ENCODE measurements at places on chromosomes 6 and 20. TPM values are rescaled to one million over a fixed set of nuclear protein-coding genes. Genes with fewer than 3 reads are reported as not detected.
A peak's percentile ranks its signal among the peaks of the same experiment; 100 is the strongest.

Gene LRFN2
- total RNA-seq: 0.14 TPM

Gene FAM83D
- total RNA-seq: 12.6 TPM

Gene FERMT1
- total RNA-seq: 8.4 TPM

Gene PPP1R16B
- not detected for total RNA-seq

Gene DAAM2
- total RNA-seq: 6.3 TPM

Gene GSTA1
- 25.8 TPM for total RNA-seq

Gene MEP1A
- total RNA-seq: 4.1 TPM

Gene KIAA1755
- 0.29 TPM for total RNA-seq

Gene C6orf132
- 11.8 TPM for total RNA-seq

Gene TNF
- not detected for total RNA-seq

Gene ECT2L
- not detected for total RNA-seq

Gene C6orf15
- not detected for total RNA-seq

Gene HRH3
- total RNA-seq: not detected

Gene COL21A1
- 20.5 TPM for total RNA-seq

DNA sequence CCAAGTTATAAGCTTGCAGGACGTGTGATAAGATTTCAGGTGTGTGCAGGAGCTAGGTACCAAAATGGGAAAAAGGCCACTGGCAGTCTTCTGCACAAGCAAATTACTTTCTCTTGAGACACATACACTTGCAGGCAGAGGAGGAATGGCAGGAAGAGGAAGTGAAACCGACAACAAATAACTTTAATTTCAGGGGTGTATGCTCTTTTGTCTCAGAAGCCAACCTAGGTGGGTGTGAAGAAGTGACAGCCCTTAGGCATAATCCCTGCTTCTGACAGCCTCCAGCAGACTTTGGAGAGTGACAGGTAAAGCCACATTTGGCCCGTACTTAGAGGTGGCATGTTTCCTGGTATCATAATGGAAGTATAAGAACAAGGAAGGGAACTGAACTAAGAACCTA is 118.8 kb upstream of the TRAF3IP2 start:
- no peaks in the 10 kb centered on the region for H3K27me3 ChIP-seq
- peaks cover 6% of the 10 kb centered on the region for H3K36me3 ChIP-seq
- H3K4me1 ChIP-seq: peaks cover 2% of the 10 kb centered on the region
- no peak for DNase-seq

DNA sequence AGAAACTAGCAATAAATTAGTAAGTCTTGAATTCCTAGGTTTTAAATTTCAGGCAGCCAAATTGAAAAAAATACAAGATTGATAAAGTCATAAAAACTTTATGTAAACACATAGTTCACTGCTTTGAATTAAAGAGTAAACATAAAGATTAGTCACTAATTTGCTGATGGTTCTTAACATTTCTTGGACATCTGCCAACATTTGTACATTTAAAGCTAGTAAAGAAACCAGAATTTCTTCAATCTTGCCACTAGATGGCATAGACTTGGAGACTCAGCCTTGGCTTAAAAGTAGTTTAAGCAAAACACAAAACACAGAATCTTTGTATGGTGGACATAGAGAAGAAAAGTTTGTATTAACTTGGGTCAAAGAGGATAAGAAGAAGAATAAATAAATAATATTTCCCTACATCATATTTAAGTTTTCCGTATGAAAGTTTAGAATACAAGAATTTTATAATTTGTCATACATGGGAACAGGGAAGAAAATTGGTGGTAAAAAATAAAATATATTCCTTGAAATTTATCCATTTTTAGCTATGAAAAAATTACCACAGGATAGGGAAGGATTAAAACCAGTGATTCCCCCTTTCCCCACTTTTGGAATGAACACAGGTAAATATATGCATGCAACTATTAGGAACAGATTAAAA is 41.7 kb upstream of the FAM135A start:
- H3K36me3 ChIP-seq: no peaks in the 10 kb centered on the region
- H3K4me3 ChIP-seq: no peak overlapping the region
- DNase-seq: no peak
- H3K4me1 ChIP-seq: peaks cover 4% of the 10 kb centered on the region
- H3K27ac ChIP-seq: no peak overlapping the region
- H3K27me3 ChIP-seq: no peaks in the 10 kb centered on the region

DNA sequence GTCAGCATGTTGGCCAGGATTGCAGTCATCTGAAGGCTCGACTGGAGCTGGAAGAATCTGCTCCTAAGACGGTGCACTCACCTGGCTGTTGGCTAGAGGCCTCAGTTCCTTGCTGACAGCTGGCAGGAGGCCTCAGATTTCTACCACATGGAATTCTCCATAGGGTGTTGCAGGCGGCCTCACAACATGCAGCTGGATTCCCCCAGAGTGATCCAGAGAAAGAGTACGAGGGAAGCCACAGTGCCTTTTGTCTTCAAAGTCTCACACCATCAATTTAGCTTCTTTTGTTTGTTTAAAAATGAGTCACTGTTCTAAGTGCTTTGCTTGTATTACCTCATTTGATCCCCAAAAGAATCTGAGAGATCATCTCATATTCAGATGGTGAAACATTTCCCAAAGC is 65.5 kb upstream of the FYN start:
- peaks cover under 1% of the 10 kb centered on the region for H3K27me3 ChIP-seq
- H3K4me3 ChIP-seq: no peak overlapping the region
- no peak for DNase-seq
- H3K4me1 ChIP-seq: no peaks in the 10 kb centered on the region

DNA sequence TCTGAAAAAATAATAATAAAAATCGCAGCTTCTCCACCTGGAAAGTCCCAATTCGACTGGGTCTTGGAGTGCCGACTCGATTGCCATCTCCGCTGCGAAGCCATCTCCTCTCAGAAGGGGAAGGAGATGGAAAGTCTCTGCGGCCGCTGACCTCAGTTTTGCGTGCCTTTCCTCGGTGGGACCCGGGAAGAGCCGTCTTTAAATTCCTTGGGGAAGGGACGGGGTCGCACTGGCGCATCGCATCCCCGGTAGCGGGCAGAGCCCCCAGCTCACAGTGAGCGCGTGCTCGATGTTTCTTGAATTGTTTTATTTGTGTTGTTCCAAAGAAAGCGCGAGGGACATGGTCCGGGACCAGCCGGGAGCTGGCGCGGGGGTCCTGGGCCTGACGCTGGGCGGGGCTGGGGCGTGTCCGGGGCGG is 270 bp upstream of the TIAM2 start:
- DNase-seq: no peak
- no peaks in the 10 kb centered on the region for H3K36me3 ChIP-seq
- peaks cover 46% of the 10 kb centered on the region for H3K27me3 ChIP-seq
- peak overlapping the region; percentile 76 for H3K4me3 ChIP-seq
- peaks cover 12% of the 10 kb centered on the region for H3K4me1 ChIP-seq

GRCh38 chr6:13117570-13117969 is 210.8 kb downstream of the TBC1D7 start:
- no peak overlapping the region for H3K4me3 ChIP-seq
- H3K27ac ChIP-seq: no peak overlapping the region
- H3K4me1 ChIP-seq: peaks cover 10% of the 10 kb centered on the region
- no peak for DNase-seq
- H3K27me3 ChIP-seq: peaks cover 6% of the 10 kb centered on the region
- no peaks in the 10 kb centered on the region for H3K36me3 ChIP-seq

- no peaks in the 10 kb centered on the region for H3K27me3 ChIP-seq
- H3K4me1 ChIP-seq: peaks cover 40% of the 10 kb centered on the region
- no peak overlapping the region for H3K27ac ChIP-seq
- no peak for DNase-seq
- no peaks in the 10 kb centered on the region for H3K36me3 ChIP-seq
These were observed 459.2 kb upstream of the SOX4 start for GRCh38 chr6:21134356-21134755.

GRCh38 chr6:167267921-167268401 is 23.2 kb upstream of the UNC93A start:
- DNase-seq: no peak
- no peaks in the 10 kb centered on the region for H3K36me3 ChIP-seq
- H3K27me3 ChIP-seq: no peaks in the 10 kb centered on the region
- H3K27ac ChIP-seq: peak overlapping the region; percentile 95
- peaks cover 55% of the 10 kb centered on the region for H3K4me1 ChIP-seq

DNA sequence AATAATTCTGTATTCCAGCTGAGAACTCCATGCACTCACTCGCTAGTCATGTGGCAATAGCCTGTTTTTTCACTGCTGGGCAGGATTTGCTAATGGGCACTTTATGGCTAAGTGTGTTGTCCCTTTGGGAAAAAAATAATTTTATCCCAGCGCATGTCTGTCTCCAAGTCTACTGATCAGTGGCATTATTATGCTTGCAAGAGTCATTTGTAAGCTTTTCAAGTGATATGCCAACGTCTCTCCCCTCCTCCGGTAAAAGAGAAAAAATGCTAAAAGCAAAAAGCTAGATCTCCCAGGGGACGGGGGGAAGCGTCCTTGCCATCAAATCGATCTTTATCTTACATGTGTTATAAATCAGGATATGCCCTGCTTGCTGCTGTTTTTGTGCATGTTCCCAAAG is 407.7 kb downstream of the CDH26 start:
- H3K4me3 ChIP-seq: no peak overlapping the region
- no peak overlapping the region for H3K27ac ChIP-seq
- no peak for DNase-seq
- H3K36me3 ChIP-seq: no peaks in the 10 kb centered on the region
- H3K4me1 ChIP-seq: no peaks in the 10 kb centered on the region
- peaks cover 25% of the 10 kb centered on the region for H3K27me3 ChIP-seq

- H3K36me3 ChIP-seq: peaks cover 5% of the 10 kb centered on the region
- no peaks in the 10 kb centered on the region for H3K27me3 ChIP-seq
- H3K4me1 ChIP-seq: peaks cover 53% of the 10 kb centered on the region
- H3K4me3 ChIP-seq: no peak overlapping the region
- no peak for DNase-seq
- H3K27ac ChIP-seq: peak overlapping the region; percentile 21
These were observed 87.8 kb downstream of the CARMIL1 start for GRCh38 chr6:25366903-25367545.

- H3K27ac ChIP-seq: no peak overlapping the region
- no peak overlapping the region for H3K4me3 ChIP-seq
- peaks cover 4% of the 10 kb centered on the region for H3K4me1 ChIP-seq
- no peak for DNase-seq
- no peaks in the 10 kb centered on the region for H3K27me3 ChIP-seq
- no peaks in the 10 kb centered on the region for H3K36me3 ChIP-seq
These were observed 129.5 kb downstream of the FOXC1 start for GRCh38 chr6:1739220-1739619.

GRCh38 chr6:53236241-53236640 is 87.6 kb upstream of the GCM1 start:
- H3K27ac ChIP-seq: no peak overlapping the region
- no peaks in the 10 kb centered on the region for H3K36me3 ChIP-seq
- H3K4me3 ChIP-seq: no peak overlapping the region
- DNase-seq: no peak

DNA sequence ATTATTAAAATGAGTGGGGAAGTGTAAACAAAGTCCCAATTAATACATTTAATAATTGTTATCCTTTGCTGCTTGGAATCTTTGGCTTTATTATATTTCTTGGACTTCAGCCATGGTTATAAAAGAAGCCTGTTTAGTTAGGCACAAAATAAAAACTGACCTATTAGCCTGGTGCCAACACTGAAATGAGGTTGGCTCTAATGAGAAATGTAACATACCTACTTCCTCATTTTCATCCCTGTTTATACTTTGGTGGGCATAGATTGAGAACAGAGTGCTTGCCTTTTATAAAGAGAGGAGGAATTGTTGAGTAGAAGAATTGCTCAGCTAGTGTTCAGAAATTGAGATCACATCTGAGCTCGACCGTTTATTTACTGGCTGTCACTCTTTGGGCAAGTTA is 471.3 kb downstream of the UTRN start:
- no peak overlapping the region for H3K27ac ChIP-seq
- DNase-seq: no peak
- H3K36me3 ChIP-seq: peaks cover 23% of the 10 kb centered on the region
- no peaks in the 10 kb centered on the region for H3K27me3 ChIP-seq
- peaks cover 7% of the 10 kb centered on the region for H3K4me1 ChIP-seq
- no peak overlapping the region for H3K4me3 ChIP-seq

- no peak for DNase-seq
- peaks cover 8% of the 10 kb centered on the region for H3K4me1 ChIP-seq
- H3K27ac ChIP-seq: peak overlapping the region; percentile 24
- no peak overlapping the region for H3K4me3 ChIP-seq
These were observed 33.5 kb downstream of the FAM8A1 start for GRCh38 chr6:17633465-17634188.

- peaks cover 6% of the 10 kb centered on the region for H3K36me3 ChIP-seq
- H3K27me3 ChIP-seq: peaks cover 6% of the 10 kb centered on the region
- H3K27ac ChIP-seq: no peak overlapping the region
- peaks cover 1% of the 10 kb centered on the region for H3K4me1 ChIP-seq
- peak; percentile 24 for DNase-seq
These were observed 167.4 kb upstream of the THBS2 start for GRCh38 chr6:169420912-169421543.

DNA sequence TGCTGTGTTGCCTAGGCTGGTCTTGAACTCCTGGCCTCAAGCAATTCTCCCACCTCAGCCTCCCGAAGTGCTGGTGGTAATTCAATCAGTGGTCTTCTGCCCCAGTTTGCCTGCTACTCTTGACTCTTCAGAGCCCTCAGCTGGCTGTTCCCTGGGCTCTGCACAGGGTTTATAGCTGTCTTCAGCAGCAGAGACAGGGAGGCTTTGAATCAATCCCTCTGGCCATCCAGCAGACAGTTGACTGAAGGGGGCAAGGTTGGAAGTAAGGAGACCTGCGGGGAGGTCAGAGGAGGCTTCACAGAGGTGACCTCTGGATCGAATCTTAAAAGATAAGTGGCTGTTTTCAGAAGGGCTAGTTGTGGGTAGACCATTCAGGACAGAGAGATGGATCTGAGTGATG is 26.0 kb upstream of the KIF3B start:
- peaks cover 4% of the 10 kb centered on the region for H3K4me1 ChIP-seq
- H3K27me3 ChIP-seq: no peaks in the 10 kb centered on the region
- H3K4me3 ChIP-seq: no peak overlapping the region
- H3K27ac ChIP-seq: no peak overlapping the region

DNA sequence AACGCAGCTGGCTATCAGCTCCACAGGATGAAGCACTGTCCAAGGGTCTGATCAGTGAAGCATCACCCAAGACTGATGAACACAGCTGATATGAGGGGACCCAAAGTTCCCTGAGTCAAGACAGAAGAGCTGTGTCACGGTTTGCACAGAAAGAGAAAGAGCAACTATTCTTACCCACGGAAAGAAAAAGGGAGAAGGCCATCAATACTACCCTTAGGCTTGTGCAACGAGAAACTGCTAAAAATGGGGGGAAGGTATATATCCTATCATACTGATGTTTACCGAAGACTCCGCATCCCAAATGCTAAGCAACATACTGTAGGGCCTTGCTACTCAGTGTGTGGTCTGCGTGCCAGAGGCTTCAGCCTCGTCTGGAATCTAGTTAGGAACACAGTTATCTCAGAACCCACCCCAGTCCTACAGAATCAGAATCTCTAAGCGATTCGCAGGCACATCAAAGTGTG is 665 bp downstream of the FASTKD5 start:
- peak overlapping the region; percentile 97 for H3K27ac ChIP-seq
- peaks cover 17% of the 10 kb centered on the region for H3K4me1 ChIP-seq
- H3K36me3 ChIP-seq: peaks cover 4% of the 10 kb centered on the region
- no peaks in the 10 kb centered on the region for H3K27me3 ChIP-seq
- no peak for DNase-seq

GRCh38 chr6:89997456-89998445 is 103.5 kb downstream of the GJA10 start:
- H3K36me3 ChIP-seq: no peaks in the 10 kb centered on the region
- no peak overlapping the region for H3K4me3 ChIP-seq
- no peak overlapping the region for H3K27ac ChIP-seq
- H3K27me3 ChIP-seq: no peaks in the 10 kb centered on the region
